ENCODE measurements at places on chromosomes 16 and 17. TPM values are rescaled to one million over a fixed set of nuclear protein-coding genes. Genes with fewer than 3 reads are reported as not detected.

- DNase-seq = no peak
These were observed 44.0 kb downstream of the ANKRD11 start for GRCh38 chr16:89446136-89446974.

GRCh38 chr17:61159221-61159814 lies 240.3 kb upstream of the TBX2 start:
- DNase-seq = no peak

DNA sequence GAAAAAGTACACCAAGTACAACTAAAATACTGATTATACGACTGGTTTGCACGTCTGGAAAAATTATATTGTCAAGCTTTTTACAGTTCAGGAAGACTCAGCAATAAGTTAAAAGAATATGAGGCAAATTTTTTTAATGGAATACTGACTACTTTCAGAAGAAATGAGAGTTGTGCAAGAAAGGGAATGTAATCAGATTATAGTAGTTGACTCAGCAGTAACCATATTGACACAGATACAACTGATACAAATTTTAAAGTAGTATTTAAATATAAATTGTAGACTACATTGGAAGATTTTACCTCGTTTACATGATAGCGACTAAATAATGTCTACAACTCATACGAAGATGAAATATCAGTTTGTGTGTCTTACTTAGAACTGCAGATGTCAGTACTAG lies 16.7 kb downstream of the ASGR2 start:
- DNase-seq = no peak

- no peak for DNase-seq
These were observed 20.7 kb downstream of the CD7 start for GRCh38 chr17:82296511-82297279.

The RASL10B gene
- 9.9 TPM for total RNA-seq

The TBX2 gene
- total RNA-seq = 100 TPM

The SLC6A2 gene
- not detected for total RNA-seq

Measured in ascending aorta (tissue), 2 donors.